ENCODE measurements at places on chromosomes 5 and 9.
A peak's percentile ranks its signal among the peaks of the same experiment; 100 is the strongest.

GRCh38 chr9:89657765-89658164, 53.0 kb downstream of the GADD45G start:
- DNase-seq: no peak

DNA sequence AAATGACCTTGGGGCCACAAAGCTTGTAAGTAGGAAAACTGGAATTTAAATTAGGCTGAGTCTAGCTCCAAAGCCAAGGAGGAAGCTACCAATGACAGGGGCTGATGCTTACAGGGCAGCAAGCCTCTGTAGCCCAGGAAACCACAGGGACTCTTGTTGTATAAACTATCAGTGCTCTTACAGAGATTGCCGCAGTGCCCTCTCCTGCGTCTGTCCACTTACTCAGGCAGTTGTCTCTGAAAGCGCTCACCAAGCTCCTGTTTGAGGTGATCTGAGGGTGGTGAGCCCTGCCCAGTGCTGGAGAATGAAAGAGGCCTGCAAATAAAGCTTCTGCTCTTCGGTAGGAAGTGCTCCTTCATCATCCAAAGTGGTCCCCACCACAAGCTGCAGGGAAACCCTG, 498.8 kb downstream of the ARHGEF28 start:
- DNase-seq: no peak

GRCh38 chr9:129851821-129852220, 16.6 kb downstream of the USP20 start:
- no peak for DNase-seq

GRCh38 chr9:95627802-95628201, 111.0 kb upstream of the PTCH1 start:
- DNase-seq: no peak

DNA sequence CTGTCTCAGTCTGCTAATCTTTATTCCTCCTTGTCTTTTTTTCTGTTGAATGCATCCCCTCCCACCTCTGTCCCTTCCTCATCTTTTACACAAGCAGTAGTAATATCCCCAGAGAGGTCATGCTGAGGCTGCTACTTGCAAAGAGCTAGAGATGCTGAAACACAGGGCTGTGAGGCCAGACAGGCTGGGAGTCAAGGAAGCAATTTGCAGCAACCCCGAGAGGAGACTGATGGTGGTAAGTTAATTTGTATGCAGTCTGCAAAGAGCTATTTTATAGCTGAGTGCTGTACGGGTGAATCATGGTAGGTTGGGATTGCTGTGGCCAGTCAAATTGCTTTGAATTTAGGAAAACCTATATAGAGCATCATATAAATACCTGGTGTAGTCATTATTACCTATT, 90.2 kb upstream of the SLC24A2 start:
- DNase-seq: no peak

GRCh38 chr5:76468635-76469425, 65.7 kb downstream of the IQGAP2 start:
- no peak for DNase-seq

- DNase-seq: no peak
Measured at GRCh38 chr5:91164424-91164823, 218.7 kb downstream of the ARRDC3 start.

GRCh38 chr5:149745943-149746324, 15.8 kb downstream of the PPARGC1B start:
- no peak for DNase-seq

- no peak for DNase-seq
Measured at GRCh38 chr5:6636293-6636692, 3.1 kb downstream of the SRD5A1 start.

- DNase-seq: no peak
Measured at GRCh38 chr5:169157064-169157463, 143.9 kb downstream of the SLIT3 start.

DNA sequence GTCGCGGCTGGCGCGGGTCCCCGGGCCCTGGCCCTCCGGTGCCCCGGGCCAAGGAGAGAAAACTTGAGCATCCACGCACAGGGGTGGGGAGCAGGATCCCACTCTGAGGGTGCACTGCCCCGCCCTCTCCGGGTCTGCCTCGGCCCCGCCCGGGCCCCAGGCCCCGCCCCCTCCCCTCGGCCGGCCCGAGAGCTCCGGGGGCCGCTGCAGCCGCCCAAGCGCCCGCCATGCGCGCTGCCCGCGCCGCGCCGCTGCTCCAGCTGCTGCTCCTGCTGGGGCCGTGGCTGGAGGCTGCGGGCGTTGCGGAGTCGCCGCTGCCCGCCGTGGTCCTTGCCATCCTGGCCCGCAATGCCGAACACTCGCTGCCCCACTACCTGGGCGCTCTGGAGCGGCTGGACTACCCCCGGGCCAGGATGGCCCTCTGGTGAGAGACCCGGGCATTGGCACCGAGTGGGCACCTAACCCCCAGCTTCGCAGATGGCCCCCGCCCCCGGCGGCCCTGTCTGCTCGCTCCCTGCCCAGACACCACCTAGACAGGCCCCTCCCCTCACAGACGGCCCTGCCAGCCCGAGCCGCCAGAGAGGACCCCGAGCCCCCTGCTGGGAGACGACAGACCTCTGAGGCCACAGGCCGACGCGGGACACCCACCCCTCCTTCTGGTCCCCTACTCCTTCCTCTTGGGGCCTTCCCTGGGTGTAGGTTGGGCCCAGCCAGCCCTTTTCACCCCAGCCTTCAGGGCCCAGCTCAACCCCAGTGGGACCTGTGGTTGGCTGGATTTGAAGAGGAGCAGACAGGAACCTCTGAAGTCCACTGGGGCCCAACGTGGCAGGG, at the start of gene CERCAM:
TSS of gene CERCAM (plus strand) at position 207 of the 831 bp plus-strand sequence. CDS start at position 228, 21 bp downstream.
- DNase-seq: peak; percentile 74

DNA sequence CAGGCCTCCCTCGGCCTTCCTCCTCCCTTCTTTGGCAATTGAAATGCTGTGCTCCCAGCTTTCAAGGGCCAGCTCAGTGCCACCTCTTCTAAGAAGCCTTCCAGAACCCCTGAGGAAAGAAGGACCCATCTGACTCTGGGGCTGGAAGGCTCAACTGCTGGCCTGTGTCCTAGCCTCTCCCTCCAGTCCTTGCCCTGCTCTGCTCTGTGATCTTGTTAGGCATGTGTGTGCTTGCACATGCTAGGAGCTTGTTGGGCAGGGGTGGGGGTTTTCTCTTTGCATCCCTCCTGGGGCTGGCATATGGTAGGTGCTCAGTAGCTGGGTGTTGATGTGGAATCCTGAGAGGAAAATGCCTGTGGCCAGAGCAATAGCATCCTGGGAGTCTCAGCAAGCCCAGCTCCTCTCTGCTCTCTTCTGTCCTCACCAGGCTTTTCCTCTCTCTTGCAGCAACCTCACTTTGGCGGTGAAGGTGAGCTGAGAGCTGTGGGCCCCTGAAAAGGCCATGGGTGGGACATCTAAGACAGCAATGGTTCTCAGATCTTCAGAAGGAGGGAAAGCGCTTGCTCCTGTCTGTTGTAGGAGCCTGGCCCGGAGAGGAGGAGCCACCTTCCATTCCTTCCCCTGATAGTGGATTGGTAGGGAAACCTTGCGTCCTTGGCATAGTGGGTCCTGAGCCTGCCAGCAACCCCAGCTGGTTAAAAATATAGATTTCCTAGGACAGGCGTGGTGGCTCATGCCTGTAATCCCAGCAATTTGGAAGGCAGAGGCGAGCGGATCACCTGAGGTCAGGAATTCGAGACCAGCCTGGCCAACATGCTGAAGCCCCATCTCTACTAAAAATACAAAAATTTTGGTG, 9.9 kb downstream of the DOLK start:
- no peak for DNase-seq

Data from activated T-cell treated with anti-CD3 and anti-CD28 coated beads, Interleukin-2, amount 50 U/mL, for 48 hours (primary cell).